ENCODE measurements at places on chromosomes 1 and 21.

GRCh38 chr1:108149796-108150467 is 50.2 kb downstream of the SLC25A24 start:
- DNase-seq: no peak

- no peak for DNase-seq
These were observed 27.2 kb downstream of the CTTNBP2NL start for GRCh38 chr1:112423207-112423606.

- DNase-seq: no peak
These were observed 1203.5 kb downstream of the NCAM2 start for GRCh38 chr21:22201669-22202068.

DNA sequence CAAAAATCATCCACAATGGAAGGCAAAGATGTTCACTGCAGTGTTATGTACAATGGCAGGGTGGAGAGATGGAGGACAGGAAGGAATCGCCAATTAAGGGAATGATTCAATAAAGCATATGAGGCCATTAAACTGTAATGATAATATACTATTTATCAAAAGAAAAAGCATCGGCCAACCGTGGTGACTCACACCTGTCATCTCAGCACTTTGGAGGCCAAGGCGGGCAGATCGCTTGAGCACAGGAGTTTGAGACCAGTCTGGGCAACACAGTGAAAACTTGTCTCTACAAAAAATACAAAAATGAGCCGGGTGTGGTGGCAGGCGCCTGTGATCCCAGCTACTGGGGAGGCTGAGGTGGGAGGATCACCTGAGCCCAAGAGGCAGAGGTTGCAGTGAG is 89.1 kb downstream of the SSBP3 start:
- DNase-seq: no peak

DNA sequence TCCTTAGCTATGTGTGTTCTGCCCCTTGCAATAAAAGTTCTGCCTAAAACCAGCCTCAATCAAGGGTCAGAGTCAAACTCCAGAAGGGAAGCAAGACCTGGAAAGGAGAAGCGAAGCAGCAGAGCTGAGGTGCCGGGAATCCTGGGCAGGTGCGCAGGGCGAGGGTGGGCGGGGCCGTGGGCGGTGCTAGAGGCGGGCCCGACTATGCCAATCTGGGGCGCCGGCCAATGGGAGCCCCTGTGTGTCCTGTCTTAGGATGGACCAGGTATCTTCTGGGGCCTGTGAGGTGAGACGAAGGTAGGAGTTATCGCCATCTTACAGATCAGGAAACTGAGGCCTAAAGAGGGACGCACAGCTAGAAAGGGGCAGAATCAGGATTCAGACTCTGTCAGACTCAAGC is 120.3 kb downstream of the PTPRU start:
- DNase-seq: no peak

- no peak for DNase-seq
These were observed 98.7 kb upstream of the C8B start for GRCh38 chr1:57064379-57065140.

GRCh38 chr21:29390778-29391177 is 92.1 kb downstream of the BACH1 start:
- no peak for DNase-seq

Measured in stimulated activated naive CD4-positive, alpha-beta T cell treated with Interleukin-2 at 50 U/mL for 16 hours (primary cell).